GOT3 (cell line): ENCODE measurements at places on chromosomes 16 and 17.

- DNase-seq: no peak
Measured at GRCh38 chr16:13289515-13289914, 388.1 kb downstream of the SHISA9 start.

GRCh38 chr17:17028878-17029535 is 13.2 kb upstream of the MPRIP start:
- no peak for DNase-seq

- DNase-seq: no peak
Measured at GRCh38 chr17:32503251-32504165, 16.7 kb downstream of the CDK5R1 start.

DNA sequence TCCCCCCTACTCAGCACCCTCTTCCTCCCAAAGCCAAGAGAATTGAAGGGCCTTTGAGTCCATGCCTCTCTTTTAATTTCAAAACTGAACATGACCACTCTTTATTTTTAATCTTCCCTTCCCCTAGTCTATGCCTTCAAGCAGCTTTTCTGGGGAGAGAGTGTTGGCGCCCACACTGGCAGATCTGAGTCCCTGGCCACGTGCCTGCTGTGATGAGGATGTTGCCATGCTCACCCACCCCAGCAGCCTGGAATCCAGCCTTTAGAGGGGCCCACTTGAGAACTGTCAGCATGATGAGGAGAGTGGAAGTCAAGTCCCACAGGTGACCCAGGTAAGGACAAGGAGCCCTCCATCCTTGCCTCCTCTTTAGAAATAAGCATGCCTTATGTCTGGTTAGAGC is 20.3 kb upstream of the CACNG3 start:
- no peak for DNase-seq

- no peak for DNase-seq
Measured at GRCh38 chr17:42706732-42707131, 24.4 kb downstream of the CNTNAP1 start.

- DNase-seq: no peak
Measured at GRCh38 chr17:1577583-1578013, 15.0 kb upstream of the PITPNA start.

DNA sequence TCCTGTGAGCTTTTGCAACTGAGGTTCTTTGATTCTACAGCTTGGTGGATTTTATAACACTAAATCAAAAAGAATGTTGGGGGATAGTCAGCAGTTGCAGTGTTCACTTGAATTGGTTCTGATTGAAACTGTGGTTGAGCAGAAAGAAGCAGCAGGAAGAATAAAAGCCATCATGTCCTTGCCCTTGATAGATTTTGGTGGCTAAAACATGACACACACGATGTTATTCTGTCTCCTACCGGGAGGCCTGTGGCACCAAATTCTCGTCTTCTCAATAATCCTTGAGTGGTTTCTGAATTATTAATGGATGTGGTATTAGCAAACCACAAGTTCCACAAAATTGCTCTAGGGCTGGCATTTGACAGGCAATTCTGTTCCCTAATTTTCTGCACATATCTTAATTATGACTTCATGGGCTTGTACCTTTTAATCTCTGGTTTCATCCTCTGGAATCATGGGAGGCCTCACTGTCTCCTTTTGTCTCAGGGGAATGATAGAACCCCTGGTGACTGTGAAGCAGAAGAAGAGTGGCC is 338.2 kb downstream of the SNX29 start:
- DNase-seq: no peak

DNA sequence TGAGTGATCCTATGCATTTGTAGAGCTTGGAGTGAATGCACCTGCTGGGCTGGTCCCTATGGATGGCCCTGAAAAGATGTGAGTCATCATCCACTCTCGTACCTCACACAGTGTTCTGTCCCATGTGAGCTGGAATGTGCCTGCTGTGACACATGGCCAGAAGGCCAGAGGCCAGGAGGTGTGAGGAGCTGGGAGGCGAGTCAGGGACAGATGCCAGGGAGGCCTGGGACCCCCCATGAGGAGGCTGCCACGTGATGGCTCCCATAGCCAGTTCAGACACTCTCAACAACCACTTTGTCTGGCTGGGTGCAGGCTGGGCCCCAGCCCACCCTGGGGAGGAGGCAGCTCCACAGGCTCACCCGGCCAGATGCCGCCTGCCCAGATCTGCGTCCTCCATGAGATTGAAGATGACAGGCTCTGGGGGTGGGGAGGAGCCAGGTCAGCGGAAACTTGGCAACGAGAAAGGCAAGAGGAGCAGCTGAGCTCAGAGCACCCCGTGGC is 168.8 kb downstream of the C16orf78 start:
- no peak for DNase-seq

GRCh38 chr17:72693151-72693878 is 399.2 kb downstream of the SLC39A11 start:
- DNase-seq: no peak

GRCh38 chr16:49537924-49538459 is 164.4 kb downstream of the C16orf78 start:
- DNase-seq: no peak
